ENCODE measurements at places on chromosomes 3 and 15.

DNA sequence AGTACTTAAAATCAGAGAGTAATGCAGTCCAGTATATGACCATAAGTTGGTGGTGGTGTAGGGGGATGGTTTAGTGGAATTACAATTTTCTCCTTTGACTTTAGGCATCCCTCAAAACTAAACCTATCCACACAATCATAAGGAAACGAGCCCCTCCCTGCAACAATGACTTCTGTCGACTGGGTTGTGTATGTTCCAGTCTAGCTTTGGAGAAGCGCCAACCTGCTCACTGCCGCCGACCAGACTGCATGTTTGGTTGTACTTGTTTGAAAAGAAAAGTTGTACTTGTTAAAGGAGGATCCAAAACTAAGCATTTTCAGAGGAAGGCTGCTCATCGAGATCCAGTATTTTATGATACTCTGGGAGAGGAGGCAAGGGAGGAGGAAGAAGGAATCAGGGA is 52.8 kb downstream of the MGA start:
- DNase-seq = no peak

DNA sequence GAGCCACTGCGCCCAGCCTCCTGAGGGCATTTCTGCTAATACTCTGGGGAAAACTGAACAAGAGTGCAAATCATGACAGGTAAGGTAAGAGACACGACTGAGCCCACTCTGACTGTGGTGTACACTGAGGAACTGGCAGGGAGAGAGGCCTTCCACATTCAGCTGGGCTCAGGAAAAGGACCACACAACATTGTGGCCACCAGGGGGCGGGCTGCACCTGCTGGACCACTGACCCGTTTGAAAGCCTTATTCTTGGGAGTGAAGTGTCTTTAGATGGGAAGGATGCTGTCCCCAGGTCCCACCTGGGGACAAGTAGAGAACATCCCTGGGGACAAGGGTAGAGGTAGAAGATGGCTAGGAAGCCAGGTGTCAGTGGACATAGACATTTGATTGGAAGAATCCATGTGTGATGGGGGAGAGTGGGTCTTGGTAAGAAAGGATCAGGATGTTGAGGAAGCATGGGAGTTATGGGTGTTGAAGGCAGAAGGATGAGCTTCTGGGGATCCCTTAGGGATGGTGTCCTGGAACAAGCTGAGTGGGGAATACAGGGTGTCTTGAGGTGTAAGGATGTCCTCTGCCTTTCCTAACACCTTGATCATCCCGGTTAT is 6.2 kb upstream of the CTDSPL start:
- DNase-seq = peak; percentile 64

- DNase-seq = no peak
These were observed 60.0 kb downstream of the APBA2 start for GRCh38 chr15:28945626-28946230.

DNA sequence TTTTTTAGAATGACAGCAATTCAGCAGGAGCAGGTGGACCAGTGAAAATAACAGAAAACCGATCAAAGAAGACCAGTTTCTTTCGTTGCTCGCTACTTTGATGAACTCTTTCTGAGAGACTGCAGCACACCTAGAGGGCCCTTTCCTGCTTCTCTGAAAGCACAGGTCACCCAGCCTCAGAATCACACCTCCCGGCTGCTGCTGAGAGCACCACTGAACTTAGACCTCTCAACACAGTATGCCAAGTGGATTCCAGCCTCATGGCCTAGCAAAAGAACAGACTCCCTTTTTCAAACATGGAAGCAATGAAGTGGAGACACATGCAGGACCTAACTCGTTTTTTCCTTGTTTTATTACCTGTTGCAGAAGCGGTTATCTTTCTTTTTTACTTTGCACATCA is 13.9 kb upstream of the APH1B start:
- DNase-seq = no peak

- no peak for DNase-seq
These were observed 355.3 kb upstream of the NR2F2 start for GRCh38 chr15:95975212-95975611.

DNA sequence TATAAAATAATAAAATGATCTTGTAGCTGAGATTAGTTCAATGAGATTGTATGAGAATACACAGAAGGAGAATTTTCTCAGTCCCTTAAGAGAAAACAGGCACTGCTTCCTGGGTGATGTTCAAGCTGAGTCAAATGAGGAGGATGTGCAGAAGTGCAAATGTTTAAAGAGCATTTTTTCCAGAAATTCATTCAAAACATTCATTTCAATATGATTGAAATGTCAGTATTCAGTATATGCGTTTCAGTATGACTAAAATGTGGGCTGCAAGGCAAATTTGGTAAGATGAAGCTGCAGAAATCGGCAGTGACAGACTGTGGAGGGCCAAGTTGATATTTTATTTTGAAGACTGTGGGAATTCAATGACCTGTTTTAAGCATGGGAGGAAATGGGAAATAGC is 19.3 kb upstream of the PYDC2 start:
- no peak for DNase-seq

GRCh38 chr3:186933816-186934215 is 3.5 kb downstream of the ST6GAL1 start:
- DNase-seq = no peak

- DNase-seq = no peak
These were observed 90.6 kb downstream of the ZNF621 start for GRCh38 chr3:40615110-40615915.

GRCh38 chr3:129974564-129974832 is at the start of gene TRH:
TSS of gene TRH (plus strand) at chr3:129974720. CDS start at chr3:129975817, 1,097 bp downstream.
- no peak for DNase-seq

All from CD4-positive, alpha-beta T cell treated with Interleukin-4 for 1 hour (primary cell).